H1 (cell line): ENCODE measurements at places on chromosomes 12 and 14. TPM values are rescaled to one million over a fixed set of nuclear protein-coding genes. Genes with fewer than 3 reads are reported as not detected.

GRCh38 chr12:102509123-102509626 is 28.8 kb upstream of the IGF1 start:
- no peak for DNase-seq

GRCh38 chr12:52417740-52418139 is 11.6 kb upstream of the KRT82 start:
- no peak for DNase-seq

DNA sequence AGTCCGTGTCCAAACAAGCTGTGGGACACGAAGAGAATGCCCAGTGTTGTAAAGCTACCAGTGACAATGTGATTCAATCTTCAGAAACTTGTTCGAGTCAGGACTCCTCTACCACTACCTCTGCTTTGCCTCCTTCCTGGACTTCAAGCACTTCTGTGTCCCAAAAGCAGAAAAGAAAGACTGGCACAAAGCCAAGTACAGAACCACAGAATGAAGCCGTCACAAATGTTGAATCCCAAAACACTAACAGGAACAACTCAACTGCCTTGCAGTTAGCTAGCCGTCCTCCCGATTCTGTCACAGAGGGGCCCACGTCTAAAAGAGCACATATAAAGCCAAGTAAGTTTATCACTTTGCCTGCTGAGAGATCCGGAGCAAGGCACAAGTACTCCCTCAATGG is 284.9 kb downstream of the LRFN5 start:
- DNase-seq = no peak

DNA sequence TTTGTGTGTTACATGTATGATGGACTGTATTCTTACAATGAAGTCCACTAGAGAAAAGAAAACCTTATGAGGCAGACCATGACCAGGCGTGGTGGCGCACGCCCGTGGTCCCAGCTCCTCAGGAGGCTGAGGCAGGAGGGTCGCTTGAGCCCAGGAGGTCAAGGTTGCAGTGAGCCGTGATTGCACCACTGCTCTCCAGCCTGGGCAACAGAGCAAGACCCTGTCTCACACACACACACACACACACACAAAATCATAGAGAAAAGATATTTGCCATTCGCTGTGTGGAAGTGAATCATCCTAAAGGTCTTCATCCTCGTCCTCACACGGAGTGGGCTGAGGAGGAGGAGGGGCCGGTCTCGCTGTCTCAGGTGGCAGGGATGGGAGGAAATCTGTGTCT is 32.3 kb downstream of the LRCOL1 start:
- DNase-seq = no peak

DNA sequence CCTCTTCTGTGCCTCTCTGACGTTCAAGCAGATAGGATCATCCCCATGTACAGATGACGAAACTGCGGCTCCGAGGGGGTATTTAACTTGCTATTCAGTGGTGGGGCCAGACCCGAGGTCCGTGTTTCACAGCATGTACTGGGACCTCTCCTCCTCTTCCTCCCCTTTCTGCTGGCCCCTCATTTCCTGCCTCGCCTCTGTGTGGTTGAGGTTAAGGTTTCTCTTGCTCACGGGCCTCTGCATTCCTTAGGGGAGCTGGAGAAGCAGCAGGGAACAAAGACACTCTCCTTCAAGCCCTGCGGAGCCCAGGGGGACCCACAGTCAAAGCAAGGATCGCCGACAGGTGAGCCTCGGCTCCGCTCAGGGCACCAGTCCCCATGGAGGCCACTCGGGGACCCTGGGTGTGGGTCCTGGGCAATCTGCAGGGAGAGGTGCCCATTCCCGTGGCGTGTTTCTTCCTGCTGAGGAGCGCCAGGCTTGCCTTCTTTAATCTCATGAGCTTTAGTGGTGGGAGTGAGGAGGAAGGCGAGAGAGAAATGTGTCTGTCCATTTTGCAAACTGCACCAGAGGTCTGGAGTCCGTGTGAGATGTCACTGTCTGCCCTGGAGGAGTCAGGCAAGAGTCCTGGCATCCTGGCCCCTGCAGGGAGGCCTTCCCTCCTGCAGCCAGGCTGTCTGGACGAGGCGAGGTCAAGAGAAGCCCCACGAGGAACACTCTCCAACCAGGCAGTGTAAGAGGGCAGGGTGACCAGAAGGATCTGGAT is 45.0 kb downstream of the SLC6A12 start:
- DNase-seq = no peak

DNA sequence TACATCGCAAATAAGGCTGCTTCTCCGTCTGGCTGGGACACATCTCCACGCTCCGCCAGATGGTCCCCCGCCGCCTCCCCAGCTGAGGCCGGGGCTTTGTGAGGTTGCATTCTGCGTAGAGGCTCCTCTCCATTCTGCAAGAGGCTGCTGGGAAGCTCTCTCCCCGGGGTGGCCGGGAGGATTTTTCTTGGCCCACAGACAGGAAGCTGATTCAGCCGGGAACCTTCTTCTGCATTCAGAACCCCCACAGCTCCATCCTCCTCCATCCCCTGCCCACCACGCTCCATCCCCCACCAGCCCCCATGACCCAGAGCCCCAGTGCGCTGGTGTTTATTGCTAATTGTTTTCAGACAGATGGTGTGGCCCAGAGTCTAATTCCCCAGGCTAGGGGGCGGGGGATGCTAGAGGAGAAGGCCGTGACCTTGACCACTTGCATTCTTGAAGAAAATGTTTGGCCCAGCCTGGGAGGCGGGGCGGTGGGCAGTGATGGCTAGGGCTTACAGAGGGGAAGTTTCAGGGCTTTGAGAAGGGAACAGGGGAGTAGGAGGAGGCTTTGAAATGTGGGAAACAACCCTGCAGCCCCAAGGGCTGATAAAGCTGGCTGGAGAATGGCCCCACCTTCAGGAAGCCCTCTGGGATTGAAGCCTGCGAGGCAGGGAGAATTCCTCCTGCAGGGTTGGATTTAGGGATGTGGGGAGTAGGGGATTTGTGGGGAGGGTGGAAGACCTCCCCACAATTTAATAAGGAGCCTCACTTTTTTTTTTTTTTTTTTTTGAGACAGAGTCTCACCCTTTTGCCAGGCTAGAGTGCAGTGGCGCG is 88.5 kb upstream of the NCOR2 start:
- DNase-seq = peak; percentile 49

DNA sequence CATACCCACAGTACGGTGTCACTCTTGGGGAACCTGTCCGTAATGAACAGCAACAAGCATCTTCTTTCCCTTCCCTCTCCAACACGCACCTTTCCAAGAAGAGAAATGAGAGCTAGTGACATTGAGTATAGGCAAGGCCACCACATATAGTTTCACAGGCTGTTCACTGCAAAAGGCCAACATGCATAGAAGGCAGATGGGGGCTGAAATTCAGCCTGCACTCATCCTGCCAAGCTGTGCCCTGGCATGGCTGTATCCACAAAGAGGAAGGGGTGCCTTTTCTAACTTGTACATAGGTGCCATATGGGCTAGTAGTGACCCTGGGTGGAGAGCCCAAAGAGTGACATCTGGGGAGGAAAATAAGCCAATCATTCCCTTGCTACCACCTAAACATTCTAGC is 169.6 kb downstream of the ZFP36L1 start:
- DNase-seq = peak; percentile 16

DNA sequence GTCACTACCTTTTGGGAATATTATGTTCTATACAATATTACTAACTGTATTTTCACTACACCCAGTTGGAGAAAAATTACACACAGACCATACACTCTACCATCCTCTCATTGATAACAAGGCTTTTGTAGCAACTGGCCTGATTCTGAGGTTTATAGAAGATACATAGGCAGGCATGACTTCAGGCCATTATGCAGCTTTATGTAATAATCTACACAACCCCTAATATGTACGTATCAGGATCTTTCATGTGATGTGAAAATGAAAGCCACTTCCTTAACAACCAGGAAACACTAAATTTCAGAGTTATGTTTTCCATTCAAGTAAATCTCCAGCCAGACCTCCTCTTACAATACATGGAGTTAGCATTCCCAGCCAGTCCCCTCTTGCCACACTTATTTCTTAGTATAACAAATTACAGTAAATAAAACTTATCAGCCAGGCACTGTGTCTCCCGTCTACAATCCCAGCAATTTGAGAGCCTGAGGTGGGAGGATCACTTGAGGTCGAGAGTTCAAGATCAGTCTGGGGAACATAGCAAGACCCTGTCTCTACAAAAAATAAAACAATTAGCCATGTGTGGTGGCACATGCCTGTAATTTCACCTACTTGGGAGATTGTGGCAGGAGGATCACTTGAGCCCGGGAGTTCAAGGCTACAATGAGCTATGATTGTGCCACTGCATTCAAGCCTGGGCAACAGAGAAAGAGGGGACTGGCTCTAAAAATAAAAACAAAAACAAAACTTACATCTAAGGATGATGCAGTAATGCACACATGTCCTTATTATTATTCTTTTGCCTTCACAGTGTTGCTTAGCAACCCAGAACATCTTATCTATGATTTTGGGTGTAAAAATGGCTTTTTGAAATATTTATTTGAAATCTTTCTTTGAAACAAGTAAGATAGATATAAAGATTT is 10.4 kb upstream of the OSBPL8 start:
- no peak for DNase-seq

DNA sequence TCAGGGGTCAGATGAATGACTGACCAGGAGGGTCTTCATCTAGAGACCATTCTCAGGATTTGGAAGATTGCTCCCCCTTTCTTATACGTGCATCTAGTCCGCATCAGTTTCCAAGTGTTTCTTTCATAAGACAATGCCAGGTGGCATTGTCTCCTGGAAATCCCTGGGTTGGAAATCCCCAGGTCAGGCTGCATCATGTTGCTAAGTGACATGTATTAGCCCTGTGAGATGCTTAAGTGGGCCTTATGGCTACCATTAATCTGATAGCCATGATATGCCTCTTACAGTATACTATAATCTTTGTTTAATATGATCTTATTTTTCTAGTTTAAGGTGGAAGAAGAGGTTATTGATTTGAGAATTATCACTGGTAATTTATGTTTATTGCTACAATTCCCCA is 92.8 kb downstream of the DIO3 start:
- DNase-seq = no peak

DNA sequence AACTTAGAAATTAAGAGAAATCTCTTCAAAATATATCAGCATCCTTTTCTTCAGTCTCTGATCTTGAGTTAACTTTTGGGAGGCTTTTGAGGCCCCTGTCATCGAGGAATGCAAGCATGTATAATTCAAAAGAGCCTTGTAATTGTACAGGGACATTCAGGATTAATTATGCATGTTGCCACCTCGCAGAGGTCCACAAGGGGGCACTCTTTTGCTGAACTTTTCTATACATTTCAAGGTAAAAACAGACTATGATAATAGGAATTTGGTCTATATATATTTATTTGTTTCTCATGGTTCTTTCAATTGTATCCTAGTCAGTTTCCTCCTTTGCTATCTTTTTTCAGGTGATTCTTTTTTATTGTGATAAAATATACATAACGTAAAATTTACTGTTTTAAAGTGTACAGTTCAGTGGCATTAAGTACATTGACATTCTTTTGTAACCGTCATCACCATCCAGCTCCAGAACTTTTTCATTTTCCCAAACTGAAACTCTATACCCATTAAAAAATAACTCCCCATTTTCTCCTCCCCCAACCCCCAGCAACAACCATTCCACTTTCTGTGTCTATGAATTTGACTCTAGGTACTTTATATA is 47.0 kb upstream of the SLC2A13 start:
- no peak for DNase-seq

GRCh38 chr14:76868454-76869170 is 42.4 kb downstream of the LRRC74A start:
- DNase-seq = no peak

DNA sequence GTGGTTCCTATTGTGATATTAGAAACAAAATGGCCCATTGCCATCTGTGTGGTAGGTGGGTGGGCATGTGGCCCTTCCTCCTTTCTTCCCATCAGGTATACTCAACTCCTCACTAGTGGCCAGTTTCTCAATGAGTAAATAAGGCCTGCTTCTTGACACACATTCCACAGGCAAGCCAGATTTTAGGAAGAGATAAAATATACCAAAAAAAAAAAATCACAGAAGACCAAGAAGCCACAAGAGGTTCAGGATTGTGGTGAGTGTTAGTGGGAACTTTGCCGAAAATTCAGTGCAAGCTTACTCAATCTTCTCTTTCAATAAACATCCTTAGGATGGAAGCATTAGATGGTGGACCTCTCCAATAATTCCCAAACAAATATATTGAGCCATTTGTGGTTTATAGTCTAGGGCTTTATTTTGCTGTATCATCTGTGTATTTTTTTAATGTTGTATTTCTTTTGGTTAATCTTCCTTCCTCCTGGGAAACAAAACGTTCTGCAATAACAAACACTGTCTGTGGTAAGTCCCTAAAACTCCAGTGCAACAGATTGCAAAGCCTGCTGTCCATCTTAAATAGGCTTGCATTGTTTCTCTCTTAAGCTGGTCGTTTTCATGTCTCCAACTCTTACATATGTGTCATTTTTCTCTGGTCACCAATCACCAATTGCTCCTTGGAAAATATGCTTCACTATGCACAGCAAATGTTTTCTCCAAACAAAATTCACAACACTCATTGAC is 289.9 kb upstream of the KITLG start:
- DNase-seq = no peak

GRCh38 chr12:95390932-95391331 is 83.0 kb upstream of the METAP2 start:
- DNase-seq = no peak

DNA sequence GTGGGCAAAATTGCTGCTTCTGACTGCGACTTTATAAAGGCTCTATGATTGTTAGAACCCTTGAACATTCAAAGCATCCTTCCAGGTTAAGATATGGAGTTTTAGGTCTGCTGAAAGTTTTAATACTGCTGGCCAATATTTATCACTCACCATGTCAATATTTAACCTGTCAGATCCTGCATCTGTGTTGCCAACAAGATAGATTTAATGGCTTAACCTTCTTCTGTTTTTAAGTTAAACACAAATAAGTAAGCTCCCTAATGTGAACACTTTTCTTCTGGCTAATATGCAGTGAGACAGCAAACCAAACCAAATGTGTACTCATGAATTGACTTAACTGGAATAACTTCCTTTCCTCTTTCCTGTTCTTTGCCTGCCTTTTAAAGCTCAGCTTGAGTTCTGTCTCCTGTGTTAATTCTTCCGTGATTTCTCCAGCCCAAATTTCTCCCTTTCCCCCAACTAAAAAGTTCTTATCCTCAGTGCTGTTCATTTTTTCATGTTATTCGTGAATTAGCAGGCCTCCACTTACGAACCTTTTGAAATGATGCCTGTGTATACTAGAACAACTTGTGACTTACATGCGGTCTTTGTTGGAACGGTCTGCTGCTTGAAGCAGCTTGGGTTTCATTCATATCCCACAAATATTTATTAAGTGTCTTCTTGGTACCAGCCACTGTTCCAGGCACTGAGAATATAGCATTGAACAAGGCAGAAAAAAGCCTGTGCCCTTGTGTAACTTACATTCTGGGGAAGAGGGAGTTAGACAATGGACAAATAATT is 9.1 kb downstream of the FBXW8 start:
- no peak for DNase-seq

BDKRB2 gene
- total RNA-seq = 0.13 TPM in 2 replicates

ITGB7 gene
- 0.54 and 1.2 TPM in 2 replicates for total RNA-seq

NYNRIN gene
- total RNA-seq = 18.3 and 19.6 TPM in 2 replicates

PLEKHD1 gene
- total RNA-seq = 0.48 and 0.67 TPM in 2 replicates

NRL gene
- 1.1 TPM in 2 replicates for total RNA-seq

NFATC4 gene
- 47.3 and 51.2 TPM in 2 replicates for total RNA-seq

ARHGEF40 gene
- 49.5 and 53.1 TPM in 2 replicates for total RNA-seq

SPTB gene
- total RNA-seq = 2.4 and 2.7 TPM in 2 replicates

DDIT3 gene
- total RNA-seq = 4.9 TPM in 2 replicates
